ENCODE measurements at places on chromosomes 16 and 17.

- DNase-seq = peak; percentile 99
Measured at GRCh38 chr16:11639925-11640899, 28.0 kb upstream of the SNN start.

DNA sequence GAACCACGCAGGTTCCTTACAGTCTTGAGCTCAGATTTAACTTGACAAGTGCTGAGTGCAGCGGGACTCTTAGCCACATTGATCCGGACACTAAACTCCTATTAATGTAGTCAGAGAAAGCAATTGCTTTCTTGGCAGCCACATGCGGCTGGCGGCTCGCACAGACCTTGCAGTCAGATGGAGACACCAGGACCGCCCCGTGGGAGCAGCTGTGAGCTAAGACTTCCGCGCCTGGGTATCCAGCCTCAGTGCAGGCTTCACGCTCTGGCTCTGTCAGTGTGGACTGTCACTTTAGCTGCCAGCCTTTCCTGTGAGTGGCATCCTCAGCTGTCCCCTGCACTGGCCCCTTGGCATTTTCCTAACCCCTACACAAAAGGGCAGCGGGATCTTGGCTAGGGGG lies 80.9 kb upstream of the NLRP1 start:
- DNase-seq = no peak

- peak; percentile 97 for DNase-seq
Measured at GRCh38 chr16:2531696-2532493, 687 bp upstream of the CEMP1 start.

GRCh38 chr16:6892966-6893365 lies 439.7 kb upstream of the RBFOX1 start:
- DNase-seq = no peak

- peak; percentile 84 for DNase-seq
Measured at GRCh38 chr17:68771867-68772515, 170.8 kb upstream of the FAM20A start.

GRCh38 chr17:292016-292415 lies 60.6 kb downstream of the RPH3AL start:
- DNase-seq = no peak

DNA sequence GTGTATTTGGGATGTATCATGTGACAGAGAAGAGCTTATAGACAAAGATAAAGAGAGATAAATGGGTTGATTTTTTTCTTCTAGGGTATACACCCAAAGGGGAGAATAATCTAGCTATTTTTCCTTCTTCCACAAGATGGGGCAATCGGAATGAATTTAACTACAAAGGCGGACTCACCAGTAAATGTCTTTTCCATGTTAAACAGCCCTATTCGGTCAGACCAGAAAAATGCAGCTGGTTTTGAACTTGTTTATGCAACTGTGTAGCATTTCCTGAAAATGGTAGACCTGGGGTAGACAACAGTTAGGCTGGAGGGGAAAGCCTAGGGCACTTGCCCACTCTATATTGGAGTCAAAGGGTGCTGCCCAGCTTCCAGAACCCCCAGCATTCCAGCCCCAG lies 477.1 kb downstream of the TOX3 start:
- DNase-seq = peak; percentile 21

DNA sequence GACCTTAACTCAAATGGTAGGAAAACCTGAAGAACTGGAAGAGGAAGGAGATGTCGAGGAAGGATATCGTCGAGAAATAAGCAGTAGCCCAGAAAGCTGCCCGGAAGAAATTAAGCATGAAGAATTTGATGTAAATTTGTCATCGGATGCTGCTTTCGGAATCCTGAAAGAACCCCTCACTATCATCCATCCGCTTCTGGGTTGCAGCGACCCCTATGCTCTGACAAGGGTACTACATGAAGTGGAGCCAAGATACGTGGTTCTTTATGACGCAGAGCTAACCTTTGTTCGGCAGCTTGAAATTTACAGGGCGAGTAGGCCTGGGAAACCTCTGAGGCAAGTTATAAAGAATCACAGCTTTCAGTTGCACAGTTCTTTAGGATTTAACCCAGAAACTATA lies 15.5 kb downstream of the ERCC4 start:
- DNase-seq = no peak

DNA sequence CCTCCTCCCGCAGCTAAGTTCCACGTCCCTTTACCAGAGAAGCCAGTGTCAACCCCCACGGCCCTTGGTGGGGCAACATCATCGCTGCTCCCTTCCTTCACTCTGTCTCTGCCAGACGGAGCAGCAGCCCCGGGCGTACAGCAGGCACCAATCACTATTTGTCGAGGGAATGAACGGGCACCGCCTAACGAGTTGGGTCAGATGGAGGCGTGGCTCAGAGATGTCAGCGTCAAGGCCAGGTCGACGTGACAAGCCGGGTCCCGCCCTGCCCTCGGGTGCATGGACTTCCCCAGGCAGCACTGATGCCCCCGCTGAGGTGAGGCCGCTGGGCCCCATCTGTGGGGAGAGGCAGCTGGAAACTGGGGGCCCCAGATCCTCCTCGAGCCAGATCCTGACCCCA lies 50.0 kb downstream of the CBFA2T3 start:
- DNase-seq = no peak

GRCh38 chr17:28484296-28484695 lies 10.9 kb downstream of the SLC13A2 start:
- no peak for DNase-seq

DNA sequence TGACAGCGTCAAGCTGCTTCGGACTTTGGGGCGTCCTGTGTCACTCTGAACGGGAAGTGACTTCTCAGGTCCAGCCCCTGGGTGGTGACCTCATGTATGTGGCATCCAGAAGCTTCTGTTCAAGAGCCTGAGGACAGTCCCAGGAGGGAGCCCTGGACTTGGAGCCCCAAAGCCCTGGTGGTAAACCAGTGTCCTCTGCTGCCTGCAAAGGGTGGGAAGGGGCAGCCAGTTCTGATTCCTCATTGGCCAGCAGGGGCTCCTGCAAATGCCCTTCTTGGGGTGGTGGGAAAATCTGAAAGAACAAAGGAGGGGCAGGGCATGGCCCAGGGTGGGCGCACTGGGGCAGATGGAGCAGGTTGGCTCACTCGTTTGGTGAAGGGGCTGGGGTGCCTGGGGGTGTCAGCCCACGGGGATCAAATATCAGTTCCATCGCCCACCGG lies 1.6 kb downstream of the OSGIN1 start:
- peak; percentile 52 for DNase-seq

- DNase-seq = no peak
Measured at GRCh38 chr16:23986455-23986854, 150.7 kb downstream of the PRKCB start.

GRCh38 chr17:49104511-49105074 lies 28.0 kb upstream of the B4GALNT2 start:
- DNase-seq = peak; percentile 60

- no peak for DNase-seq
Measured at GRCh38 chr17:78808163-78808562, 26.1 kb upstream of the CYTH1 start.

DNA sequence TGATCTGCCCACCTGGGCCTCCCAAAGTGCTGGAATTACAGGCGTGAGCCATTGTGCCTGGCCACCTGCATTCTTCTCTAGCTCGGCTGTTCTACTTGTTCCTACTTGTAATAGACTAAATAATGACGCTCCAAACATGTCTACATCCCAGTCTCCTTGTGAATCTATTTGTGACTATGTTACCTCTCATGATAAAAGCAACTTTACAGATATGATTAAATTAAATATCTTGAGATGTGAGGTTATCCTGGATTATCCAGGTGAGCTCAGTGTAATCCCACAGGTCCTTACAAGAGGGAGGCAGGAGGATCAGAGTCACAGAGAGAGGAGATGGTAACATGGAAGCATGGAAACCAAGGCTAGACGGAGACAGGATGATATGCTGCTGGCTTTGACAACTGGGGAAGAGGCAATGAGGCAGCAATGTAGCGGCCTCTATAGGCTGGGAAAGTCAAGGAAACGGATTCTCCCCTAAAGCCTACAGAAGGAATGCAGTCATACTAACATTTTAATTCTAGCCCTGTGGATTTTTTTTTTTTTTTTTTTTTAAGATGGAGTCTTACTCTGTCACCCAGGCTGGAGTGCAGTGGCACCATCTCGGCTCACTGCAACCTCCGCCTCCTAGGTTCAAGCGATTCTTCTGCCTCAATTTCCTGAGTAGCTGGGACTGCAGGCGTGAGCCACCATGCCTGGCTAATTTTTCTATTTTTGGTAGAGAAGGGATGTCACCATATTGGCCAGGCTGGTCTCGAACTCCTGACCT lies 5.0 kb upstream of the LASP1 start:
- DNase-seq = peak; percentile 69

DNA sequence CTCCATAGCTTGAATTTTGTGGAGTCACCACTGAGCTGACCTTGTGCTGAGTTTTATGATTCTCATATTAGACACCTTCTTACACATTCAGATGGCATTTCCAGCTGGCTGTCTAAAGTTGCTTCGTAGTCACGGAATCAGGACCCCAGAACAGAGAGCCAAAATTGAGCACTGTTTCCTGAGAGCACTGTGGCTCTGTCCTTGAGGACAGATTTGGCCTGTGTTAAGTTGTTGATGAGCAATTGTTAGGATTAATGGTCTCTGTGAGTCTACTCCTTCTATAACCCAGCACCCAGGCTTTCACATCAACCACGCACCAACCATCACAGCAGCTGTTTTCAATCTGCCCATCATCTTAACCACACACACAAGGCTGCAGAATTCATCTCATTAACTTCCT lies 277.5 kb upstream of the HSBP1 start:
- peak; percentile 13 for DNase-seq

DNA sequence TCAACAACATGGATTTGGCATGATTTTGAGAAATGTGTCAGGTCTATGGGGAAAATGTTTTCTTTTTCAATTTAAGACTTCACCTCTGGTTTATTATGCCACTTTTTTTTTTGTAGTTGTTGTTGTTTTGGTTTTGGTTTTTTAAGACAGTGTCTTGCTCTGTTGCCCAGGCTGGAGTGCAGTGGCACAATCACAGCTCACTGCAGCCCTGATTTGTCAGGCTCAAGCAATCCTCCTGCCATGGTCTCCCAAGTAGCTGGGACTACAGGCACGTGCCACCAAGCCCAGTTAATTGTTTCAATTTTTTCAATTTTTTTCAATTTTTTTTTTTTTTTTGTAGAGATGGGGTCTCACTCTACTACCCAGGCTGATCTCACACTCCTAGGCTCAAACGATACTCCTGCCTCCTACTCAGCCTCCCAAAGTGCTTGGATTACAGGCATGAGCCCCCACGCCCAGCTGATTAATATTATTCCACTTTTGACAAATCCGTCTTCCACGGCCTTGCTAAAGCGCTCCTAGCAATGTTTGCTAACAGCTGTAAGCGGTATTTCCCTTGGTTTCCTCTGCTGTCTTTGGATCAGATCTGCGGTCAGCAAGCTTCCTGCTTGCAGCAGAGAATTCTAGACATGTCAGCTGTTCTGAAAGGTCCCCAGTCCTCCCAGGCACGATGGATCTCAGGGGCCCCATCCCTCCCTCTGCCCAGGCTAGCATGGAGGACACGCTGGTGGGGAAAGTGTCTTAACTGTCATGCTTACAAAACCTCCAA lies 7.0 kb upstream of the MILR1 start:
- DNase-seq = peak; percentile 93

DNA sequence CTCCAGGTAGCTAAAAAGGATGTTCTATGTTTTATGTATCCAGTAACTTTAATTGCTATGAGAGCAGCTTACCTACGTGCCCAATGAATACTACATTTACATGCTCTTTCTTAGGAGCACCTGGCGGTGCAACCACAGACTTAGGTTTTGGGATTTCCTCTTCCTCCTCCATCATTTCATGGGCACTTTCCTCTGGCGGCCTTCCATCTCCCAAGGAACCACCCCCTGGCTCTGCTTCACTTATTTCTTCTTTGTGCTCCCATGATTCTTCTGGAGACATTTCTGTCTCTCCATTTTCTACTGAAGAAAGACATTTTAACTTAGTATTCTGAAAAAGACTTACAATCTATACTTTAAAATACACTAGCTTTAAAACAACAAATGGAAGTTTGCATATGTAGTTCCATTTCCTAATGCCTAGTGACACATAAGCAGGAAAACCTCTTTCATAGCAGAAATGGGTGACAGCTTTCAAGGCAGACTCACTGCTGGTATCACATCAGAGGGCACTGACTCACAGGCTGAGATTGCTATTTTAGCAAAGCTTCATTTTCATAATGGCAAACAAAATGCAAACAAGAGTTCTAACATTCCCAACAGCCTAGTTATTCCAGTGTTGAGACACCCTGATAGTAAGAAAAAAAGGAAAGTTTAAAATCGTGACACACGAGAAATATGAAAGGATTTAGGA lies 19.1 kb downstream of the GSPT1 start:
- peak; percentile 87 for DNase-seq

DNA sequence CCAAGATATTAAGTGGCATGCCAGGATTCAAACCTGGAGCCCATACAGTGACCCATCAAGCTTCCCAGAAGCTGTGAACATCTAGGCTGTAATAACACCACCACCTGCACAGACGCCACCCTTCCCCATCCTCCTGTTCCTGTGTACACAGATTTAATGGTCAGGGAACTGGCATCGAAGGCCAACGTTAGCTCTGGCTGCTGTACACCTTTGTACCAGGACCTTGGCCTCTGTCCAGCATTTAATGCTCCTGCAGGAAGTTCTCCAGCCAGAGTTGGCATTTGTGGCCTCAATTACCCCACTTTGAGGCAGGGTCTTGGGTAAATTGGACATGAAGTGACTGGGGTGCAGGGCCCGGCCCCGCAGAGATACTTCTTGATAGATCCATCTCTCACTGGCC lies 49.3 kb downstream of the SCNN1B start:
- DNase-seq = no peak

DNA sequence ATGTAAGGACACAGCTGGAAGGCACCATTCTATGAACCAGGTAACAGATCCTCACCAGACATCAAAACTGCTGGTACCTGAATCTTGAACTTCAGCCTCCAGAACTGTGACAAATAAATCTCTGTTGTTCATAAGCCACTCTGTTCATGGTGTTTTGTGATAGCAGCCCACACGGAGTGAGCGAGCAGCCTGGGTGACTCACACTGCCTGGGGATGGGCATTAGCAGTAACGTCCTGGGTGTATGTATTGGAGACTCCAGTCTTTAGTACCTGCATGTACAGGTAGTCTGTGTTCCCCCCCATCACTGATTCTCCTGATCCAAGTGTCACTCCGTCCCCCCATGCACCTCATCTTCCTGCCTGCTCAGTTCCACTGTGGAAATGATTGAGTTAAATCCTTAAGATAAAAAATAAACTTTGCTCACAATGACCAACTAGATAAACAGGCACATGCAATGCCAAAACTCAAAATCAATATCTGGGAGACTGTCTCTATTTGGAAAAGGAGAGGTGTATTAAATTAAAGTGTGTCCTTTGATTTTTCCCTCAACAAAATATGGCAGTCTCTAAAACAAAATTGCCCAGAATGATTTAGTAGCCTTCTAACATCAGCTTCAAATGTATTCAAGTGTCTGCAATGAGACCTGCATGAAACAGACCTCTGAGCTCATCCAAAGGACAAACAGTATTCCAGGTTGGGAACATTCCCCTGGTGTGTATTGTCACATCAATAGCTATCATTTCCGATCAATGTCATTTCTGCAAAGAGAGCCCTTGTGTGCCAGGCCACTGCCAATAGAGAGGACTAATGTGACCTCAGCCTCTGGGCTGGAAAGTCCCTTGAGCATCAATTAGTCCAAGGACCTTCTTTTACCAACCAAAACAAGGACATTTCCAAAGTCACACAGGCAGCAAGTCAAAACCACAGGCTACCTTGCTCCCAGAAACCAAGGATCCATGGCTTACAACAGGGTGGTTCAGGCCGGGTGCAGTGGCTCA lies 12.2 kb upstream of the VAT1L start:
- DNase-seq = peak; percentile 61
